Lower lobe of right lung (tissue), 2 donors: ENCODE measurements at places on chromosomes 7 and 10. TPM values are rescaled to one million over a fixed set of nuclear protein-coding genes. Genes with fewer than 3 reads are reported as not detected.

DNA sequence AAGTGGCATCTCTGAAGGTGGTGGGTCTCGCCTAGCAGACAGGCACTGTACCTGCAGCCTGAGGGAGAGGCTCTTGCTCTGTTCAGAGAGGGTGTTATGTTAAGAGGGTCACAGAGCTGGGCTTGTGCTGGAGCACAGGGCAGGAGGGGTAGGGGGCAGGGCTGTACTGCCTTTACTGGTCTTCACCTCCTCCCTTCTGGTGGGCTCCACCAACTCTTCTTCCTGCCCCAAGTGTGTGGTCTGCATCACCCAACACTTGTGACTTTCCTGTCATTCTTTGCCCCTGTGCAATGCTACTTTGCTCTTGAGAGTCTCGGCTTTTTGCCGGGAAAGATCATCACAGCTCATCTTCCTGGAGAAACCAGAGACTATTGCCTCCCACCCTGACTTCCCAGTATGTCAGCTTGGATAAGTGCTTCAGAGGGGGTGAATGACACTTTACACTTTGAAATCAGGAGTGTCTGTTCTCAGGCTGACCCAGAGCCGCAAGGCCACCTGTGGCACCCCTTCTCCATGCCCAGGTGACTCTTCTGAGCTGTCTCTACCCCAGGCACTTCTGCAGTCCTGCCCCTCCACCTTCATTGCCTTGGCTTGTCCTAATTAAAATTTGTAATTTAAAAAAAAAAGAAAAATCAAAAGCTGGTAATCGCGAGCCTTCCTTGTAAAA, 38.4 kb upstream of the IKZF1 start:
- no peak overlapping the region for H3K4me3 ChIP-seq
- H3K4me1 ChIP-seq, result peaks cover 26% of the 10 kb centered on the region
- no peak for DNase-seq
- no peaks in the 10 kb centered on the region for H3K27me3 ChIP-seq
- no peaks in the 10 kb centered on the region for H3K36me3 ChIP-seq
- peak overlapping the region; percentile 36 for H3K27ac ChIP-seq

- no peaks in the 10 kb centered on the region for H3K36me3 ChIP-seq
- H3K27ac ChIP-seq, result no peak overlapping the region
- peaks cover 50% of the 10 kb centered on the region for H3K27me3 ChIP-seq
- no peak for DNase-seq
- H3K4me3 ChIP-seq, result peak overlapping the region; percentile 23
Observed at GRCh38 chr7:6536262-6537260, 14.7 kb downstream of the GRID2IP start.

DNA sequence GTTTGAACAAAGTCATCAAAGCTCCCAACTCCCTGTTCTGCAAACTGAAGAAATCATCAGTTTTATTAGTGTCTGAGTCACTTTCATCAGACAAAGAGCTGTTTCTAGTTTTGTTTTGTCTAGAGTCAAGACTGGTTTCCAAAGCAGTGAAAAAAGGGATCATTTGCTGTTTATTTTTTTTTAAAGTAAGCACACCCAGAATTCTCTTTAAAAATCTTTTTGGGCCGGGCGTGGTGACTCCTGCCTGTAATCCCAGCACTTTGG, 972.0 kb upstream of the CELF2 start:
- no peaks in the 10 kb centered on the region for H3K4me1 ChIP-seq
- H3K27me3 ChIP-seq, result no peaks in the 10 kb centered on the region
- no peak for DNase-seq
- H3K4me3 ChIP-seq, result no peak overlapping the region
- H3K36me3 ChIP-seq, result no peaks in the 10 kb centered on the region

GRCh38 chr7:43628431-43628830, 45.5 kb downstream of the STK17A start:
- H3K4me3 ChIP-seq, result no peak overlapping the region
- H3K27ac ChIP-seq, result no peak overlapping the region
- H3K27me3 ChIP-seq, result no peaks in the 10 kb centered on the region
- H3K4me1 ChIP-seq, result peaks cover 9% of the 10 kb centered on the region
- H3K36me3 ChIP-seq, result peaks cover 78% of the 10 kb centered on the region

DNA sequence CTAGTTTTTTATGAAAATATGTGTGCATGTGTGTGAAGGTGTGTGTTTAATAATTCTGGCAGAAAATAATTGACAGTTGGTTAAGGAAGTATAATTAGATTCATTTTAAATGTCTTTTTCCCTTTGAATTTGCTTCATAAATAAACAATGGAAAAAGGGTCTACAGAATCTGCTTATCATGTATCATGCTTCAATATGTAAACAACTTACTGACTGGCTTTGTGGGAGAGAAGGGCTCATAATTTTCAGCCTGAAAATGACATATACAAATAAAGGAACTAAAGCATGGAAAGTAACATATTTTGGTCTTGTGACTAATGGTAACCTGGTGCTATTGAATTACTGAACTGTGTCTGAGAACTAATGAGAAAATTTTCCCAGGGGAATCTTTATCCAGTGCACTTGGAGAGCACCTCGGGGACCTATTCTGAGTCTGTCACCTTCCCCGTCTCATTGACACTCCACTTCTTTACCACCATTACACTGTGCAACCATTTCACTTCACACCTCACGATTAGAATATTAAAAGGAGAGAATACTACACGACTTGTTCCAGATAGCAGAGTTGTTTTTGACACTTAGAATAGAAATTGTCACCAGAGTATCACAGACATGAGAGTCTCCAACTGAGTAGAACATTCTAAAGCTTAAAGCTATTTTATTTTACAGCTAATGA, 298.6 kb downstream of the TFEC start:
- H3K27ac ChIP-seq, result no peak overlapping the region
- no peak for DNase-seq
- no peaks in the 10 kb centered on the region for H3K36me3 ChIP-seq
- H3K4me1 ChIP-seq, result no peaks in the 10 kb centered on the region
- no peak overlapping the region for H3K4me3 ChIP-seq

DNA sequence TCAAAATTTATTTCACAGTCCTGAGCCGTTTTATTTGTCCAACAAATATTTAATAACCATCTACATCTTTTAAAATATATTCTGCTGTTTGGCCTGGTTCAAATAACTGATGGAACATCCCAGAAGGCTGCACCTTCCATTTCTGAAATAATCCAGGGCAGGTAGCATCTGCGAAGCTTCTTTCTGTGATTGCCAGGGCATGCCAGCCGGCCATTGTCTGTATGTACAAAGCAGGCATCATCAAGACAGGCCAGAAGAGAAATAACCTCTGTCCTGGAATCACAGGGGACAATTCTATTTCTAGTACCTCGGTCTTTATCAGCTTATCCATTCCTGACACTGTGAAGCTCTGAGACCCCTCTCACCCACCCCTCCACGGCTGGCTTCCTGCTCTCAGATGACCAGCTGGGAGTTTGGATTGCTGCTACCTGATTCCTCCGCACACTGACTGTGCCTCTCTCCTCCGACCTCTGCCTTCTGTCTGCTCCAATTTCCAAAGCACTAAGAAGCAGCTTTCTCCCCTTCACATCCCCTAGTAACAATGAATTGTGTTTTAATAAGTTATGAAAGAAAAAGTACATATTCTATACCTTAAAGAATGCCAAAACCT, 8.0 kb downstream of the DGKI start:
- peaks cover 1% of the 10 kb centered on the region for H3K27me3 ChIP-seq
- no peaks in the 10 kb centered on the region for H3K4me1 ChIP-seq
- H3K36me3 ChIP-seq, result no peaks in the 10 kb centered on the region
- H3K27ac ChIP-seq, result no peak overlapping the region
- no peak overlapping the region for H3K4me3 ChIP-seq

DNA sequence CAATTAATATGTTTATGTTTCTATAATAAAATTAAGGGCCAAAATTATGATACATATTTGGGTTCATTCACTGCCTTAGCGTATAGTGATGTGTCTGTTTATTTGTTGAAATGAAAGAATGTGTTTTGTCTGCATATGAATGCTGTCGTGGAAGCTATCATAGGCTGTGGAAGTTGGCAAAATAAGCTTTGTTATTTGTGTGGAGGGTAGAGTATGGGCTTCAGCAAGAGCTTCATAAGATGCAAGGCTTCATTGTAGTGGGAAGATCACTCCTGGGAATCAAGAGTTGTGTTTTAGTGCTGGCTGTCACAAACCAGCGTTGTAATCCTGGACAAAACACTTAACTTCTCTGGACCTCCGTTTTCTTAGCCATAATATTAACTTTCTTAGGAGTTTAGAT, 2.5 kb downstream of the SLK start:
- H3K27me3 ChIP-seq, result no peaks in the 10 kb centered on the region
- DNase-seq, result no peak
- no peaks in the 10 kb centered on the region for H3K36me3 ChIP-seq
- H3K4me3 ChIP-seq, result peak overlapping the region; percentile 83
- H3K4me1 ChIP-seq, result peaks cover 48% of the 10 kb centered on the region
- peak overlapping the region; percentile 13 for H3K27ac ChIP-seq

- H3K4me1 ChIP-seq, result peaks cover 56% of the 10 kb centered on the region
- peak overlapping the region; percentile 96 for H3K27ac ChIP-seq
- no peaks in the 10 kb centered on the region for H3K36me3 ChIP-seq
- peak overlapping the region; percentile 89 for H3K4me3 ChIP-seq
- no peaks in the 10 kb centered on the region for H3K27me3 ChIP-seq
Observed at GRCh38 chr10:101693651-101693977, 1.4 kb downstream of the FBXW4 start.

- H3K27ac ChIP-seq, result no peak overlapping the region
- H3K27me3 ChIP-seq, result no peaks in the 10 kb centered on the region
- no peak overlapping the region for H3K4me3 ChIP-seq
- H3K36me3 ChIP-seq, result no peaks in the 10 kb centered on the region
- DNase-seq, result no peak
Observed at GRCh38 chr10:101839002-101839401, 4.6 kb downstream of the KCNIP2 start.

- H3K27ac ChIP-seq, result no peak overlapping the region
- no peak for DNase-seq
- no peaks in the 10 kb centered on the region for H3K36me3 ChIP-seq
- H3K4me1 ChIP-seq, result peaks cover 21% of the 10 kb centered on the region
Observed at GRCh38 chr10:22341926-22342196, 3.4 kb upstream of the SPAG6 start.

- no peaks in the 10 kb centered on the region for H3K4me1 ChIP-seq
- no peak overlapping the region for H3K27ac ChIP-seq
- H3K36me3 ChIP-seq, result no peaks in the 10 kb centered on the region
- H3K27me3 ChIP-seq, result no peaks in the 10 kb centered on the region
- no peak overlapping the region for H3K4me3 ChIP-seq
Observed at GRCh38 chr7:111192614-111193413, 101.9 kb downstream of the LRRN3 start.

Gene PRPS1L1
- total RNA-seq, result not detected

Gene TUBB8
- 0.38 TPM for total RNA-seq
